ENCODE measurements at places on chromosomes 4 and X.

GRCh38 chr4:8362483-8362882 is 78.0 kb downstream of the ACOX3 start:
- DNase-seq = no peak

GRCh38 chrX:23792861-23793553 is 10.0 kb downstream of the SAT1 start:
- DNase-seq = no peak

DNA sequence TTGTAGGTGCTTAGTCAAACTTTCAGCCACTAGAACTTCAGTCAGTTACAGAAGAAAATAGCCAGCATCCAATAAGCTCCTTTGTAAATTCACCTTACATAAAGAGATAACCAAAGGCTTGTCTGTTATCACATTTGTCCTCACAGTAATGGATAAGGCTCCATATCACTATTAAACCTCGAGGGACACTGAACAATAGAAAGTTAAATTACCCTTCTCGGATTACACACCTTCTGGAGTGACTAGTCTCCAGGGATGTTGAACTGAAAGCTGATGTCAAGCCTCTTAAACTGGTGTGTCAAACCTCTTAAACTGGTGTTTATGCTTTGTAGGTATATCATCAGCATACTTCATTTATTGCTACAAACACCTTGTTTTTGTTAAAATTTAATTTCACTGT is 639.0 kb downstream of the CENPC start:
- no peak for DNase-seq

DNA sequence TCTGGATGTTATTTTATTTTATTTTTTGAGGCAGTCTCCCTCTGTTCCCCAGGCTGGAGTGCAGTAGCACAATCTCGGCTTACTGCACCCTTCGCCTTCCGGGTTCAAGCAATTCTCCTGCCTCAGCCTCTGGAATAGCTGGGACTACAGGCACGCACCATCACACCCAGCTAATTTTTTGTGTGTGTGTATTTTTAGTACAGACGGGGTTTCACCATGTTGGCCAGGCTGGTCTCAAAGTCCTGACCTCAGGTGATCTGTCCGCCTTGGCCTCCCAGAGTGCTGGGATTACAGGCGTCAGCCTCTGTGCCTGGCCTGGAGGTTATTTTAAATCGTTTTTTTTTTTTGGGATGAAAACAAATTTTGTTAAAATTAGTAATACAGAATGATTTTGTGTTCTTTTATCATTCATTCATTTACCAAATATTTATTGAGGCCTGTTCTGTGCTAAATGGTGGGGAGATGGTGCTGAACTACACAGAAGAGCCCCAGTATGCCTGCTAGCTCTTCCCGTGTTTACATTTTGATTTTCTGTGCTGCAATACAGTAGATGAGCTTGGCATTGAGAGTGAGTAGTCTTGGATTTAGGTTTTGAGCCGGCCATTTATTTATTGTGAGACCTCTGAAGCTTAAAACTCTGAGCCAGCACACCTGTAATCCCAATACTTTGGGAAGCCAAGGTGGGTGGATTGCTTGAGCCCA is 22.7 kb downstream of the ADD1 start:
- no peak for DNase-seq

All from large intestine (tissue), 12 donors.